HCT116 (cell line): ENCODE measurements at places on chromosomes 4 and X.

DNA sequence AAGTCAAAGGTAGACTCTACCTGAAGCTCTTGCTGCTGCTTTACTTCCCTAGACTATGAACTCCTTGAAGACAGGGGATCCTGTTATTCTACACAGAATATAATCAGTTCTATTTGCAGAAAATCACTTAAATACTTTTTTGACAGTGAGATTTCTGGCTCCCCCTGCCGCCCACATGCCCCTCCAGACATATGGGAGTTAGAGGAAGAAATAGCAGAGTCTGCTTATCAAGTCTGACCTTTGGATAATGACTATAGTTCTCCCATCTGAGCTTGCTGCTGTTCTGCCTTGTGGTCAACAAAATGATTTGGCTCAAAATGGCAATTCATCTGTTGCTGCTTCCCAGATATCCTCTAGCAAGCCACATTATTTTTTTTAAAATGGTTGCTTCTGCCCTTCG lies 101.1 kb downstream of the ENOX2 start:
- no peak for DNase-seq

- DNase-seq: no peak
Observed at GRCh38 chrX:70446380-70447350, 2.0 kb downstream of the DLG3 start.

- no peak for DNase-seq
Observed at GRCh38 chrX:24316111-24316510, 2.2 kb upstream of the SUPT20HL2 start.

- DNase-seq: peak; percentile 74
Observed at GRCh38 chr4:150769248-150769647, 187.3 kb downstream of the MAB21L2 start.

- DNase-seq: no peak
Observed at GRCh38 chrX:3271834-3272186, 74.6 kb downstream of the MXRA5 start.
